ENCODE measurements at places on chromosomes 2 and 18.

GRCh38 chr18:79530821-79531220 lies 135.1 kb downstream of the NFATC1 start:
- peak; percentile 33 for DNase-seq

DNA sequence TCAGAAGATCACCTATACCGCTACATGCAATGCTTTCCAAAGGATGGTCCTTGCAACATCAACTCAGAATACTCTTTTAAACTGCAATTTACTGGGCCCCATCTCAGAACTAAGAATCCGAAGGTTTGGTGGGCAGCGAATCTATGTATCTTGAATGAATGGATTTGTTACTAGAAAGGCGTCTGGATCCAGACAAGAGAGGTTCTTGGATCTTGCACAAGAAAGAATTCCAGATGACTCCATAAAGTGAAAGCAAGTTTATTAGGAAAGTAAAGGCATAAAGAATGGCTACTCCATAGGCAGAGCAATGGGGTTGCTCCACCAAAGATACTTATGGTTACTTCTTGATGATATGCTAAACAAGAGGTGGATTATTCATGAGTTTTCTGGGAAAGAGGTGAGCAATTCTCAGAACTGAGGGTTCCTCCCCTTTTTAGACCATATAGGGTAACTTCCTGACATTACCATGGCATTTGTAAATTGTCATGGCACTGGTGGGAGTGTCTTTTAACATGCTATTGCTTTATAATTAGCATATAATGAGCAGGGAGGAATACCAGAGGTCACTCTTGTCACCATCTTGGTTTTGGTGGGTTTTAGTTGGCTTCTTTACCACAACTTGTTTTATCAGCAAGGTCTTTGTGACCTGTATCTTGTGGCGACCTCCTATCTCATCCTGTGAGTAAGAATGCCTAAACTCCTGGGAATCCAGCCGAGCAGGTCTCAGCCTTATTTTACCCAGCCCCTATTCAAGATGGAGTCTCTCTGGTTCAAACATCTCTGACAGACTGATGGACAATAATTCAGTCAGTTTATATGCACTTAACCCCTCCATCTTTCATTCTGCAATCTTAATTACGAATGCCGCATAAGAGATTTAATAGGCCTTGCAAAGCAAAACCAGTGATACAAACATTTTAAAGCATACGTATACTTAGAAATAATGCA lies 7.5 kb upstream of the RMDN2 start:
- no peak for DNase-seq

DNA sequence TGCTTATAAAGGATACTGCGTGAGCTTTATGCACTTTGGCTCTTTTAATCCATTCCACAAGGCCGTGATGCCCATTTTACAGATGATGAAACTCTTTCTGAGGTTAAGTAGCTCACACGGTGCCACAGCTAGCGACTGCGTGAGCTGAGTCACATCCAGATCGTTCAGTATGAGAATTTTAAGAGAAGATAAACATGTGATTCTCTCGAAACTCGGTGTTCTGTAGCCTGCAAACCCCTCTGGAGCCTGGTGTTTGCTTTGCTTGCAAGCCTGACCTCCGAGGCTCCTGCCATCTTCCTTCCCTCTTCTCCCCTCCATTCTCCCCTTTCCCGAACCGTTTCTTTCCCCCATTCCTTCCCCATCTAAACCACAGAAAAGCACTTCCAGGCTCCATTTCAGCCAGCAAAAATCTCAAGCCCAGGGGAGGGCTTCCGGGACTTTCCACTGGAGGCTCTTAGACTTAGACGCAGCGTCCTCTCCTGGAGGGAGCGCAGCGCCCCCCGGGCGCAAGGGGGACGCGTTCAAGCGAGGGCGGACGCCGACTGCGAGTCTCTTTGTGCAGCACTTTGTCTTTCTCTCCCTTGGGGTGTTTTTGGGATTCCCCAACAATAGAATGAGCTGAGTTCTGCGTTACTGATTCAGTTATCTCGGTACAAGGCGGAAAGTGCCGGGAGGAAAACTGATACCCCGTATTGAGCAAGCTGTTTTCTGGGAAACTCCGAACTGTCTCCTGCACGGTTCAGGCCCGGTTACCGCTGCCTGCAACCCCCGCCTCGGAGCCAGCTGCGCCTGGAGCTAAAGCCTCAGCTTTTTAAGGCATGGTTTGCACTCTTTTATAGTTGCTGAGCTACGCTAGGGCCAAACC lies 38.0 kb downstream of the CYP1B1 start:
- peak; percentile 61 for DNase-seq

- DNase-seq: no peak
Observed at GRCh38 chr18:37502036-37502435, 63.6 kb downstream of the CELF4 start.

- DNase-seq: peak; percentile 65
Observed at GRCh38 chr2:208266553-208266893, 468 bp downstream of the PIKFYVE start.

All from NCI-H524 (cell line).